ENCODE measurements at places on chromosomes 12 and 14.

DNA sequence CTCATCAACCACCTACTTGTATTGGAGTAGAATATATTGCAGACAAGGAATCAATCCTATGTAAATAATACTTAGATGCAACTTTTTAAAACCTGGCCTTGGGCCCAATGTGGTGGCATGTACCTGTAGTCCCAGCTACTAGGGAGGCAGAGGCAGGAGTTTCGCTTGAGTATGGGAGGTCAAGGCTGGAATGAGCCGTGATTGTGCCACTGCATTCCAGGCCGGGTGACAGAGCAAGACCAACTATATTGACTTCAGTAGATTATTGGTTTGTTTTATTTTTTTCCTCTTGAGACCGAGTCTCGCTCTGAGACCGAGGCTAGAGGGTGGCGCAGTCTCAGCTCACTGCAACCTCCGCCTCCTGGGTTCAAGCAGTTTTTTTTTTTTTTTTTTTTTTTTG lies 3.6 kb downstream of the LARP4 start:
- no peak for DNase-seq

- DNase-seq = no peak
Measured at GRCh38 chr14:64092338-64092737, 201.8 kb downstream of the ESR2 start.

GRCh38 chr12:116338064-116338846 lies 60.8 kb upstream of the MED13L start:
- no peak for DNase-seq

- no peak for DNase-seq
Measured at GRCh38 chr12:81811061-81811777, 52.1 kb upstream of the PPFIA2 start.

DNA sequence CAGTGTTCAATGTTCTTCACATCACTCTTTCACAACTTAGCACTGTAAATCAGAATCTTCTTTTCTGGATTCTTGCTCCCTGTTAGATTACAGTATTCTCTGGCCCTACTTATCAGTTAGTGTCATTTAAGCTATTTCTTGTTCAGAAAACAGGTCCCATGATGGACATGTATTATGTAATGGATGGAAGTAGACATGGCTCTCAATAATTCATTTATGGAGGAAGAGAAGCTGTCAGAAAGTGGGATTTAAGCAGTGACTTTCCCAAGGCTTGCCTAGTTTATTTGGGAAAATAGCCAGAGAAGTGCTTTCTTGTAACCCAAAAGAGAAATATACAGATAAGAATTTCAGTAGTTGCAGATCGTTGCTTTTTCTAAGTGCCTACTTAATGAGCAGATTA lies 1.6 kb downstream of the ERC1 start:
- no peak for DNase-seq

DNA sequence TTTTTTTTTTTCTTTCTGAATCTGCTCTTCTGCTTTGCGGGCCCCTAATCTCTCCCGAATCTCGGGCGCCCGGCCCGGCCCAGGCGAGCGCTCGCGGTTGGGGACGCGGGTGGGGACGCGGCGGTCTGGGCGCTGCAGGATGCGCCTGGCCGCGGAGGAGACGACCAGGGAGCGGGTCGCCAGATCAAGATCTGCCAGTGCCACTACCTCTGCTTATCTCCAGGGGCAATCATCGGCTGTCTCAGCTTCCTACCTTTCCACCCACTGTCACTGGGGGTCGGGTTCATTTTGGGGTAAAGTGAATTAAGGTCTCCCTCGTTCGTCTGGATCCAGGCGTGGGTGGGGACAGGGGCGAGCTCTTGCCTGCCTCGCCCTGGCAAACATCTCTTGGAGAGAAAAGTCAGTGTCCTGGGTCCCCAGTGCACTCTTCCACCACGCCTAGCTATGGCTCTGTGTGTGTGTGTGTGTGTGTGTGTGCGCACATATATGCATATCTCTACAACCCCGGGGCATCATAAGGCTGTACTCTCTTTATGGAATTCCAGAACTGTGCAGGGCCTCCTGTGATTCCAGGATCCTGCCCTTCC lies 422.3 kb downstream of the VRK1 start:
- no peak for DNase-seq

DNA sequence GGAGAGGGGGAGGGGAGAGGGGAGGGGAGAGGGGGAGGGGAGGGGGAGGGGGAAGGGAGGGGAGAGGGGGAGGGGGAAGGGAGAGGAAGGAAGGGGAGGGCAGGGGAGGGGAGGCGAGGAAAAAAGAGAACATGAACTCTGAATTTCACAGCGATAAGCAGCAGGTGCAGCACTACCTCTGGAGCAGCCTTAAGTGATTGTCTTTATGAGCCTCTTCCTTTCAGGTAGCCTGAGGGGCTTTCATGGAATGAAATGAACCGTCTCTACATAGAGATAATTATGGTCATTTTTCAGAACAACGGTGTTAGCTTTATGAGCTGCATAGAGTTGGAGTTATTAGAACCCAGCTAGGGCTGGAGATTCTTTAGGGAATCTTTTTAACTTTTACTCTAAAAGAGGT lies 18.1 kb upstream of the PTCSC3 start:
- DNase-seq = no peak

DNA sequence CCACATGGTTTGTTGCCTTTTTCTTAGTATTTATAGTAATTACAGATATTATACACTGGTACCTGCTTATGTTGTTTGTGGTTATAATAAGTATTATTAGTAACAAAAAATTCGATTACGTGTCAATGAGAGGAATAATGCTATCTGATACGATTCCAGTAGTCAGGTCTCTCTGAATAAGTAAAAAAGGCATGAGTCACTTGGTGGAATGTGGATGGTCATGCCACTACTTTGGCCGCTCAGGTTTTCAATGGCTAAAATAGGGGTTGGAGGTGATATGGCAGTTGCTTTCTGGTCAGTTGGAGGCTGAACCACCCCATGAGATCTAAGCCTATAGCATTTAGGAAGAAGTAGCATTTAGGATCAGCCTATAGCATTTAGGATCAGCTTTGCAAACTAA lies 255.9 kb downstream of the NPAS3 start:
- no peak for DNase-seq

DNA sequence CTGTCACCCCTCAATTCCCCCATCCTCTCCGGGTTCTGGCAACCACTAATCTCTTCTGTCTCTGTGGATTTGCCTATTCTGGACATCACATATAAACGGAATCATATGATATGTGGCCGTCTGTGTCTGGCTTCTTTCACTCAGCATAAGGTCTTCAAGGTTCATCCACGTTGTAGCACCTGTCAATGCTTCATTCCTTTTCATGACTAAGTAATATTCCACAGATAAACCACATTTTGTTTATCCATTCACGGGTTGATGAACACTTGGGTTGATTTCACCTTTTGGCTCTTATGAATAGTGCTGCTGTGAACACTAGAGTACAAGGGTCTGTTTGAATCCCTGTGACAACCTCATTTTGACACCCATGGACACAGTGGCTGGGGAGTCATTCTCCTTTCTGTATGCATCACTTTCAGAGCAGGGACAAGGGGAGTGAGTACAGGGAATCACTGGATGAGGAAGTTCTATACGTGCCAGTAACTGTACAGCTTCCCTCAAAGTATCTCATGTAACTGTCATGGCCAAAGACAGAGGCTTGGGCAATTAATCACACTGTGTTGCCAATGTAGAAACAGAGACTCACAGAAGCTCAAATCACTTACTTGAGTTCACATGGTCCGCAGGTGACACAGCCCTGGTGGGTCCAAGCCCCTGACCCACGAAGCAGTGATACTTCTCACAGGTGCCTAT lies 10.9 kb upstream of the TESC start:
- DNase-seq = no peak

DNA sequence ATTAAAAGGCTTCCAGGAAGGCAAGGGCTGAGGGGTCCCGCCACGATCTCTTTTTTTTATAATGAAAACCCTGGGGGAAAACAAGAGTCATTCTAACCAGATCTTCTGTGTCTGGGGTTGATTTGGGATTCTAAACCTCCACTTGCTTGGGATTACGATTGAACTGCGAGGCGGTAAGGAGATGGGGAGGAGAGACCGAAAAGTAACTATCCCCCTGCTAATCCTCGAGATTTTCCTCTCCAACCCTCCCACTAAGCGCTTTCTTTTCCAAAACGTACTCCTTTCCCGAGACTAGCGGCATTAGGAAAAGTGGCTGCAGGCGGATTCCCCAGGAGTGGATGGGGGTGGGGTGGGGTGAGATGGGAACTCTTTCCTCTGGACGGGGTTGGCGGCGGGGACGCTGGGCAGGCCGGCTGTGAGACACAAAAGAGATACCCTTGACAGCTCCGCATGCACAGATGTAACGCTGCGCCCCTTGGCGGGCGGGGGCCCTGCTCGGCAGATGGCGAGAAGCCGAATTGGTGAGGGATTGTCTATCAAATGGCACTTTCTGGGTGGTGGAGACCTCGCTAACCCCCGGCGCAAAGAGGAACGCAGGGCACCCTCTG lies 830 bp upstream of the SRRM4 start:
- DNase-seq = no peak

- DNase-seq = no peak
Measured at GRCh38 chr14:58571769-58572472, 65.8 kb upstream of the DACT1 start.

DNA sequence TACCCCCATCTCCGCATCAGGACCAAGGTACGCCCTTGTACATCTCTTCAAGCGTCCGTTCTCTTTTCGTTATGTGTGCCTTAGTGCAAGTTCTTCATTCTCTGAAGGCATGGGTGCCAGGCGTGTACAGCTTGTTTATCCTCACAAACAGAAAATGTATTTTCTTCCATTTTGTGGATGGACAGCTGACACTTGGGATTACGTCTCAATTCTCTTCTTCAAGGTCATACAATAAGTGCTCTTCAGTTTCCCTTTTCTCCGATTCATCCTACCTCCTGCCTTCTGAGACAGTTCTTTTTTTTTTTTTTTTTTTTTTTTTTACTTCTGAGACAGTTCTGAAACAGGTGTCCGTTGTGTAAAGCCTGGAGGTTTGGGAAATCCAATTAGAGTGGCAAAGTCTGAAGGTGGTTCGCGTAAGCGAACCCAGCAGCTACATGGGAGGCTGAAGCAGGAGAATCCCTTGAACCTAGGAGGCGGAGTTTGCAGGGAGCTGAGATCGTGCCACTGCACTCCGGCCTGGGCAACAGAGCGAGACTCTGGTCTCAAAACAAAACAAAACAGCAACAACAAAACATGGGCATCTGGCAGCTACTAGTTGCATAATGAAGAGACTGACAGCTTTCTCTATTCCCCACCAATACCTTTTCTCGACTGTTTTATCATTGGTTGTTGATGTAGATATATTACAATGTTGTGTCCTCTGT lies 734 bp downstream of the COX6A1 start:
- no peak for DNase-seq

GRCh38 chr12:69633061-69633460 lies 22.4 kb upstream of the LRRC10 start:
- DNase-seq = no peak

GRCh38 chr14:68977180-68977717 lies 1.9 kb downstream of the ACTN1 start:
- DNase-seq = no peak

GRCh38 chr14:102901633-102902032 lies 20.8 kb upstream of the AMN start:
- DNase-seq = no peak

DNA sequence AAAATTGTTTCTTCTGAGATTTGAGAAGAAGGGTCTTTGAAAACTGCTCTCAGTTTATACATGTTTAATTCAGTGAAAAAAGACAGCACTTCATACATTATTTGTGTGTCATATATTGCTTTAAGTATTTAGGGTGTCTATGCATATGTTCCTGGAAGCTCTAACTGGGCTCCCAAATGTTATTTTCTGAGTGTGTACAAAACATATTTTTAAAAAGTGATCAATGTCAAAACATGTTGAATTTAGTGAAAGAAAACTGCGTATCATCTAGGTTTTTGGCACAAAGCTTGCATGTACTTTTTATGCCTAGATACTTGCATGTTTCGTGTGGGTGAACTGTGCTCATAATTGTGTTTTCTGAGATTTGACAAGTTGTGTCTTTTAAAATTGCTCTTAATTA lies 81.6 kb downstream of the ASCL4 start:
- no peak for DNase-seq

DNA sequence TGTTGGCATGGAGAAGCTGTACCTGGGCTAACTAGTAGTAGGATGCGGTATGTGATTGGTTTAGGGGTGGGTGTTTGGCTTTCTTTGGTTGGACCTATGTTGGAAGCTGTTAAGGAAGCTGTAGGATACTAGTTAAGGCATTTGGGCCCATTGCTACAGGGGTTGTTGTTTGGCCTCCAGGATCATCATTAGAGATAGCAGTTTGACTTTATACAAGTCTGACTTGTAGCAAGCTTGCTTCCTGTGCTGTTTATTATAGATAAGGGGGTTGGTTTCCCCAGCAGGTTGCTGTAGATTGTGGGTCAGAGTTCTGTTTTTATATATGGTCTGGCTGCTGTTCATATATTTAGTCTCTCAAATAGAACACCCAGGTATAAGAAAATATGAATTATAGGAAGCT lies 1.4 kb upstream of the PRIM1 start:
- no peak for DNase-seq

- no peak for DNase-seq
Measured at GRCh38 chr14:91078095-91078737, 17.8 kb upstream of the RPS6KA5 start.

GRCh38 chr12:61356485-61356884 lies 903.7 kb upstream of the USP15 start:
- DNase-seq = no peak

DNA sequence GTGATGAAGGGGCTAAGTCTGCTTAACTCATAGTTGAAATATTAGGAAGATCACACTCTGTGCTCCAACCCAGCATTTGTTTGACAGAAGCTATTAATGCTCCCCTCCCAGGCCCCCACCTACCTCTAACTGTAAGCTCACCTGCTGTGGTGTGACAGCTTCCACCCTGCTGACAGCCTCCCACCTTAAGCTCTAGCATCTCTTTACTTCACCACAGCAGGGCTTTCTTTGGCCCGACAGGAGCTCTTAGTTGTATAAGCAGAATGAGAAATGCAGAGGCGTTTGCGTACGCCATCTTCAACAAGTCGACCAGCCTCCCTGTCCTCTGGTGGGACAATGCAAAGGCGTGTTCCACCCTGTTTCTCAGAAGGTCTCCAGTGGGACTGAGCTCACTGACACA lies 80.1 kb upstream of the OSBPL8 start:
- no peak for DNase-seq

DNA sequence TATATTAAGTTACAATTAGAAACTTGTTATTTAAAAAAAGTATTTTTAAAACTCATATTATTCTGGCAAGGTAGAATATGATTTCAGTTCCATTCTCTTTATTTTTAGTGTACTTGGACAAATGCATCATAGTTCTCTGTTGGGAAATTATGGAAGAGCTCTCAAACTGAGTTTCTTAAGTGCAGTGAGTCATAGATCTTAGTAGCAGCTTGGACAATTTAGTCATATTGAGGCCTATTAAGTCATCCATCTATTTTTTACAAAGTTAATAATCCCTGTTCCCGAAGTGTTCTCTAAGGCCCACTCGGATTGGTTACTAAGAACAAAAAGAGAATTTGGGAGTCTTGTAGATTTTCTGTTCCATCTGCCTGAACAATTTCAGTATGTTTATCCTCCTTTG lies 113.9 kb downstream of the ANO4 start:
- DNase-seq = no peak

DNA sequence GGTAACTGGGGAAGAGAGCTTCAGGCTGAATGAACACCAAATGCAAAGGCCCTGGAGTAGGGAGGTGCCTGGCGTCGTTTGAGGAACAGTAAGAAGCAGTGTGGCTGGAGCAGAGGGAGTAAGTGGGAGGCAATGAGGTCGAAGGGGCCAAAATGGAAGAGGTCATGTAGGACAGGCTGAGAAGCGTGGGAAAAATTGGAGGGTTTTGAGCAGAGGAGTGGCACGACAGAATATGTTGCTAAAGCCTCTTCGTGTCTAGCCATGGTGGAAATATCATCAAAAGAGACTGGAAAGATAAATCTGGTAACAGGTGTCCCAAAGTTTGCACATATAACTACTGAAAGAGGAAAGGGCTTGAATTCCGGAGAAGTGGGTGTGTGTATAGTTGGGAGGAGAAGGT lies 1.9 kb downstream of the TRIM9 start:
- DNase-seq = no peak

Data from LoVo (cell line).